ENCODE measurements at places on chromosomes 6 and 20.

GRCh38 chr6:64221776-64222175 is 586.2 kb downstream of the PHF3 start:
- no peak for DNase-seq

- no peak for DNase-seq
Measured at GRCh38 chr6:145809211-145809610, 5.4 kb downstream of the FBXO30 start.

DNA sequence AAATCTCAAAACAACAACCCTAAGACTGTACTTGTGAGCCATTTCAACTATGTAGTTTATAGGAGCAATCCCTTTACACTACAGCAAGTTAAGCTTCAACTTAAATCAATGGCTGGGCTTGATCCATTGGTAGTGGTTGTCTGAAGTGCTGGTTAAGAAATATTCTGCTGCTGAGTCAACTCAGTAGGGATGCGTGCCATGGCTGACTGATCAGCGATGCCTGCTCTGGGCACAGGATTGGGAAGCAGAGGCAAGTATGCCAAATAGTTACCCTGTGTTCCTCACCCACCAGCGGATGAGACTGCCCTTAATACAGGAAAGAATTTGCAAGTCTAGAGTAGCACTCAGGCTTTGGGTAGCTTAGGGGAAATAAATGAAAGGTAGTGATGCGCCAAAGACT is 41.5 kb downstream of the GCM1 start:
- no peak for DNase-seq

GRCh38 chr6:3898265-3898994 is 49.3 kb downstream of the FAM50B start:
- no peak for DNase-seq

DNA sequence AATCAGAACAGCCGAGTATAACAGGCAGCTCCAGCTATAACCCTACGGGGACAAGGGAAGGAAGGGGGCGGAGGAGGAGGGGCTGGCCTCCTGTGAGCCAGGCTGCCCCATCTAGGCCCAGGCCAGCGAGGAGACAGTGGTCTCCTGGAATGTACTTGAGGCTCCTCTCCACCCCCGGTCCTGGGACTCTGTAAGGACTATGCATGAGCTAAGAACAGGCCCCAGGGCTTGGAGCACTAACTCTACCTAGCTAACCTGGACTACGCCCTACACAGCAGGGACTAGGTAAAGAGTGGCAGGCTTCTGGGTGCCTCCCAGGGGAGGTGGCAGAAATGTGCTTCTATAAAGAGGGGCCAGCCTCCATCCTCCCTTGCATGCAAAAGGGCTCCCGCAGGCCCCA is 8.9 kb downstream of the KCNK15 start:
- DNase-seq = no peak

DNA sequence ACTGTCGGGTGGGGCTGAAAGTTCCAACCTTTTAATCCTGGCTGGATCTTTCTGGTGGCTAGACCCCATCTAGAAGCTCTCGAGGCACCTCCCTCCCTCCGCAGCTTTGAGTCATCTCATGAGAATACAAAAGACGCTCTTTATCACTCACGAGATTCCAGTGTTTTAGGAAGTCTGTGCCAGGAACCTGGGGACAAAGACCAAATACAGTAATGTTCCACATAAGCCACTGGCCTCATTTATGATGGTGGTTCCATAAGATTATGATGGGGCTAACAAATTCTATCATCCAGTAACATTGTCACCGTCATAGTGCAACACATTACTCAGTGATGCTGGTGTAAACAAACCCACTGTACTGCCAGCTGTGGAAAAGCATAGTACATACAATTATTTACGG is 48.7 kb downstream of the NCOA7 start:
- peak; percentile 66 for DNase-seq

DNA sequence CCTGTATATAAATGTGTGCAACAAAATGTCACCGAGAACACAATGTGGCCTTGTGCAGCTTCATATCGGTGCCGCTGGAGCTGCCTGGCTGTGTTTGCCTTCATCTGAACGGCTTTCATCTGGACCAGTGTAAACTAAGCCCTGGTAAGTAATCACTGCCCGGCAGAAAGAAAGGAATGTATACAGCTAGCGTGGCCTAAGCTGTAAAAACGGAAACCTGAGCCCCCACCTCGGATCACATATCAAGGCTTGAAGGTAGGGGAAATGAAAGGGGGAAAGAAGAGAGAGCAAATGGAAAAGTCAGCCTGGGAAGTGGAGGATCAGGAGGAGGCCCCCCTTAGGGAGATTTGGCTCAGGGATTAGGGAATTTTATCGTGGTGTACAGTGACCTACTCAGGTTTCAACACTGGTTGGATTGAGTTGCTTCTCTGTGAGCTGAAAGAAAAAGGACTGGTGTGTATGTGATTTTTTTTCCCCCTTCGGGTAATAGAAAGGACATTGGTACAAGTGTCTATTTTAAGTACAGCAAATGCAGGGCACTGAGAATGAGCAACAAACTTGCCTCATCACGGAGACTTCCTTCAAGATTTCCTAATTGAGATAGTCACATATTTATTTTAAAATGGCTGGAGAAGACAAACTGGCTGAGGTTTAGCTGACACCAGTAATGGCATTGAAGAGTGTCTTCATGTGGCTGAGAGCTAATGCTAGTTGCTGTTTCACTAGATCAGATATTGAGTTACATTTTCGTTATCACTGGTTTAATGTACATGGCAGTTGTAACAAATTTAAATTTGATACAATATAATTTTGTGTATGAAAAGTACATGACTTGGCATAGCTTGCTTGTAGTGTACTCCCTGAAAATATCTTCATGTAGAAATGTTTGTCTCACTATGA is 3.5 kb downstream of the SOBP start:
- DNase-seq = peak; percentile 42
